ENCODE measurements at places on chromosomes 4 and X. TPM values are rescaled to one million over a fixed set of nuclear protein-coding genes. Genes with fewer than 3 reads are reported as not detected.

The BEX1 gene
- total RNA-seq: 104 TPM

- H3K4me3 ChIP-seq: no peak overlapping the region
- no peaks in the 10 kb centered on the region for H3K36me3 ChIP-seq
- DNase-seq: no peak
- no peaks in the 10 kb centered on the region for H3K27me3 ChIP-seq
- no peak overlapping the region for H3K27ac ChIP-seq
- H3K4me1 ChIP-seq: no peaks in the 10 kb centered on the region
Measured at GRCh38 chr4:36138220-36138619, 106.1 kb downstream of the ARAP2 start.

DNA sequence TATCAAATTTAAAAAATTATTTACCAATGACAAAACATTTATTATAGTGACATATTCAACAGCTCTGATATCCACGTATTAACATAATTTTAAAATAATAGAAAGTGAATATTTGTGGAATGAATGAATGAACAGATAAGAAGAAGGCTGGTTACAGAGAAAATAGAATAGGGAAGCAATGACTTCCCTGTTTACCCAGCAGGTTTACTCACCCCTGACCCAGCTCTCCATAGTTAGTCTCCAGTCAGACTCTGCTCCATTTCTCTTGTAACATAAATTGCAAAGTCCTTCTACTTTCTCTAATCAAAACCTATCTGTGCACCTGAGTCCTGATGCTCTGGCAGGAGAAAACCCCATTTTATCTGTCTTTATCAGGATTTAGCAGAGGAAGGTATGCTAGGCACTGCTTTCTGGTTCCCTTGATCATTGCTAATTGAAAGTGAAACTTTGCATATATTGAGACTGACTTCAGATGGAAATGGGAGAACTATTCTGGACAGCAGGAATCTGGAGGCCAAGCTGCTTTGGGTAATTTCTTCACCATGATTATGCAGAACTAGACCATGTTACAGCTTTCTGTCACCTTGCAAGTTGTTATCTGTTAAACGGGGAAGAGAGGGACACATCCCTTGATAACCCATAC, 363.0 kb downstream of the FAT4 start:
- H3K27ac ChIP-seq: no peak overlapping the region
- no peaks in the 10 kb centered on the region for H3K4me1 ChIP-seq
- H3K27me3 ChIP-seq: no peaks in the 10 kb centered on the region
- H3K36me3 ChIP-seq: no peaks in the 10 kb centered on the region
- H3K4me3 ChIP-seq: no peak overlapping the region

DNA sequence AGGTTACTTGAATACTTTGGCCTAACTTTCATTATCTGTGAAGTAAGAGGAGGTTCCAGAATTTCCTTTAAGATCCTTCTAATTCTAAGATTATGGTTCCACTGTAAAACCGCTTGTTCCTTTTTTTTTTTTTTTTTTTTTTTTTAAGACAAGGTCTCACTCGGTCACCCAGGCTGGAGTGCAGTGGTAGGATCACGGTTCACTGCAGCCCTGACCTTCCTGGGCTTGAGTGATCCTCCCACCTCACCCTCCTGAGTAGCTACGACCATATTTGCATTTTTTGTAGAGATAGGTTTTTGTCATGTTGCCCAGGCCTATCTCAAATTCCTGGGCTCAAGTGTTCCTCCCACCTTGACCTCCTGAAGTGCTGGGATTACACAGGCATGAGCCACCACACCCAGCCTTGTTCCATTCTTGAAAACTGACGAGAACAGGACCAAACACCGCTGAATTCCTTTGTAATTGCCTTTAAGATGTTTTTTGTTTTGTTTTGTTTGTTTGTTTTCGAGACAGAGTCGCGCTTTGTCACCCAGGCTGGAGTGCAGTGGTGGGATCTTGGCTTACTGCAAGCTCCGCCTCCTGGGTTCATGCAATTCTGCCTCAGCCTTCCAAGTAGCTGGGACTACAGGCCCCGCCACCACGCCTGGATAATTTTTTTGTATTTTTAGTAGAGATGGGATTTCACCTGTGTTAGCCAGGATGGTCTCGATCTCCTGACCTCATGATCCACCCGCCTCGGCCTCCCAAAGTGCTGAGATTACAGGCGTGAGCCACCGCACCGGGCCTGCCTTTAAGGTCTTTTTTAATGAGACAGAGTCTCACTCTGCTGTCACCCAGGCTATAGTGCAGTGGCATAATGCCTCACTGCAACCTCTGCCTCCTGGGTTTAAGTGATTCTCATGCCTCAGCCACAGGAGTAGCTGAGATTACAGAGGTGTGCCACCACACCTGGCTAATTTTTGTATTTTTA, 6.8 kb downstream of the PDS5A start:
- no peak overlapping the region for H3K4me3 ChIP-seq
- peaks cover 46% of the 10 kb centered on the region for H3K36me3 ChIP-seq
- no peak for DNase-seq
- H3K27me3 ChIP-seq: no peaks in the 10 kb centered on the region
- no peak overlapping the region for H3K27ac ChIP-seq

DNA sequence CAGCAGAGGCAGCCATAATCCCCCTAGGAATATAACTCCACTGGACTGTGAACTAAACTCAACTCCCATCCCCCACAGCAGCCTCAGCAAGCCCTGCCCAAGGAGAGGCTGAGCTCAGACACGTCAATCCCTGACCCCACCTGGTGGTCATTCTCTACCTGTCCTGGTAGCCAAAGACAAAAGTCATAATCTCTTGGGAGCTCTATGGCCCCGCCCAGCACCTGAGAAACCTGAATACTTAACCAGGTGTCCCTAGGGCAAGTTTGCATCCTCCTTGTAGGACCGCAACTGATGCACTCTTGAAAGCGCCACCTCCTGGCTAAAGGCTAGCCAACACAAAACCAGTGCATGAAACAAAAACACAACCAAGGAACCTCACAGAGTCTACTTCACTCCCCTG, 18.4 kb downstream of the CT47B1 start:
- H3K4me1 ChIP-seq: no peaks in the 10 kb centered on the region
- DNase-seq: peak; percentile 9
- H3K27ac ChIP-seq: no peak overlapping the region
- H3K27me3 ChIP-seq: no peaks in the 10 kb centered on the region

The MAGEA6 gene
- total RNA-seq: not detected

GRCh38 chr4:5758741-5759140, 47.7 kb downstream of the EVC start:
- H3K27ac ChIP-seq: no peak overlapping the region
- no peaks in the 10 kb centered on the region for H3K27me3 ChIP-seq
- peak; percentile 39 for DNase-seq
